ENCODE measurements at places on chromosomes 3 and 15. TPM values are rescaled to one million over a fixed set of nuclear protein-coding genes. Genes with fewer than 3 reads are reported as not detected.

The MOBP gene
- not detected for total RNA-seq

The ATP6V1A gene
- 125 TPM for total RNA-seq

The GP9 gene
- not detected for total RNA-seq

The OCA2 gene
- total RNA-seq, result not detected

The MAP1A gene
- 39.2 TPM for total RNA-seq

The UBE2Q2 gene
- total RNA-seq, result 47.7 TPM

The GOLGA8Q gene
- 1.1 TPM for total RNA-seq

The GPR62 gene
- not detected for total RNA-seq

The SLC30A4 gene
- total RNA-seq, result 11.6 TPM

The C3orf49 gene
- not detected for total RNA-seq

The MFGE8 gene
- 142 TPM for total RNA-seq

The GADL1 gene
- under 0.01 TPM for total RNA-seq

The KNG1 gene
- total RNA-seq, result not detected

The ITPKA gene
- 3.5 TPM for total RNA-seq

The DNAH12 gene
- 0.14 TPM for total RNA-seq

The SEMA6D gene
- 25.8 TPM for total RNA-seq

The BCL2A1 gene
- 1.3 TPM for total RNA-seq

The SLC9C1 gene
- total RNA-seq, result not detected

The UBAP1L gene
- total RNA-seq, result 2.2 TPM

The KLHL40 gene
- not detected for total RNA-seq

The DAZL gene
- 0.14 TPM for total RNA-seq

The FBXL2 gene
- 9.0 TPM for total RNA-seq

The LMOD3 gene
- not detected for total RNA-seq

The CCDC80 gene
- total RNA-seq, result 39.5 TPM

The SAMMSON gene
- not detected for total RNA-seq

The EID1 gene
- 429 TPM for total RNA-seq

The TEX55 gene
- total RNA-seq, result not detected

The TMA7 gene
- total RNA-seq, result 108 TPM

The TPRA1 gene
- total RNA-seq, result 75.7 TPM

The ST8SIA2 gene
- total RNA-seq, result not detected

The PLA2G4F gene
- not detected for total RNA-seq

The ARL6IP5 gene
- total RNA-seq, result 78.6 TPM

The SLC28A2 gene
- not detected for total RNA-seq

The EDC3 gene
- total RNA-seq, result 11.2 TPM

The FBXO40 gene
- not detected for total RNA-seq

The GATM gene
- 0.29 TPM for total RNA-seq

The TIGIT gene
- not detected for total RNA-seq

The BUB1B gene
- 45.2 TPM for total RNA-seq

The RHCG gene
- total RNA-seq, result not detected

The PPP2R3A gene
- total RNA-seq, result 26.1 TPM

The CCDC13 gene
- total RNA-seq, result 0.57 TPM

The TMEM207 gene
- not detected for total RNA-seq

The ZNF662 gene
- 1.3 TPM for total RNA-seq

The IQCF5 gene
- not detected for total RNA-seq

The ERICH6 gene
- total RNA-seq, result 0.14 TPM

The SNTN gene
- not detected for total RNA-seq

The SIDT1 gene
- total RNA-seq, result not detected
